ENCODE measurements at places on chromosomes 12 and 14.

DNA sequence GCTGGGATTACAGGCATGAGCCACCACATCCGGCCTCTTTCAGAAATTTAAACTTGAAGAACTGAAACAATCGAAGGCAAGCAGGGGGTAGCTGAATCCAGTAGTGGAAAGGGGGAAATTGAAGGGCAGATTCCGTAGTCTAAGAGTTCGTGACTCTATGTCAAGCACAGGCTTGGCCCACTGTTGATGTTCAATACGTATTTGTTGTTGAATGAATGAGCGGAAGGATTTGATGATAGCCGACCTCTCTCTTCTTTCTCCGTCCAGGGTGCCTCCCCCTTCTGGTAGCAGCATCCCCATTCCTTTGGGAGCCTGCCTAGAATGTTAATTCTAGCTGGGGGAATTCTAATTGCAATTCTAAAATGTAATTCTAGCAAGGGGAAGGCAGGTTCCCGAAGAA is 59.8 kb upstream of the MED13L start:
- no peak for DNase-seq

GRCh38 chr12:44294649-44295048 is 458.8 kb downstream of the TMEM117 start:
- DNase-seq: no peak

DNA sequence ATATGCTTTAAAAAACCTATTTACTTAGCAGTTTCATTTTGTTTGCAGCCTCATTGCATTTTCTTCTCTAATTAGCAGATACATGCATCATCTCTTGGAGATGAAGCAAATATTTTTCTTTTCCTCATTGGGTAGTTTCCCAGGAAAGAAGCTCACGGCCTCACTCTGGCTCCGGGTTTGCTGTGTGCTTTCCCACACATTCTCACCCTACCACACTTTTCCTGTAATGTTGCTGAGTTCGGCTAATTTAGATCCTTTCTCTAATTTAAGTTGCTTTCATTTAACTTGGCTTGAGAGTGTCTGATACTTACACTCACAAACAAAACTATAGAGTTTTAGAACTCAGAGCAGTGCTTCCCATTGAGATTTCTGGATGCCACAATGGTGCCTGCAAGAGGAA is 928.2 kb downstream of the NRXN3 start:
- DNase-seq: no peak

DNA sequence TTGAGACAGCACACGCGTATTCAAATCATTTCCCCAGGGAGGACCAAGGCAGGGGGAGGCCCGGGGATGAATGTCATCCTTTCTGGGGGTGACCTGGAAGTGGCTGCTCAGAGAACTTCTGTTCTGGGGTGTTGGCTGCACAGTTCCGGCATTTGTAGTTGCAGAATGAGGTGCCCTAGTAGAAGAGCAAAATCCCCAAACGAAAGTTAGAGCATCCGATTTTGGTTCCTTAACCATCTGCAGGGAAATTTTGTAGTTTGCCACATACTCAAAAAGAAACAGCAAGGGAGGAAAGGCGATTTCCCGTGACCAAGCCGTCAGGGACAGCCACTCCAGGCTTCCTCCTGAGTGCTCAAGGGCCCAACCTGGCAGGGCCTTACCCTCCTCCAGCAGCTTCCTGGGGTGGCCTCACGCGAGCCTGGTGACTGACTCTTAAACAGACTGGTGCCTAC is 13.0 kb upstream of the TRAF3 start:
- DNase-seq: no peak

DNA sequence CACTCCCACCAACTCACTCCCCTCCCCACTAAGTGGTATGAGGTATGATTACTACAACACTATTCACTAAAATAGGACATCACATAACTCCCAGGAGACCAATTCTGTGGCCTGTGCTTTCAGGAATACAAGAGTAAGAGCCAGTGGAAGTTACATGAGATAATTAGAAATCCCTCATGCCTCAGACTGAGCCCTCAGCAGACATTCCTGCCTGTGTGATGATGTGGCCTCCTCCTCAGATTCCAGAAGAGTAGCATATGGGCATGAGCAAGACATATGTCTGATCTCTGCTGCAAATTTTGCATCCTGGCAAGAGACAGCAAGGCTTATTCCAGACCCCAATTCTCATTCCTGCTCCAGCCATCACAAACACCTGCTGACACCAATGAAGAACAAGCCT is 46.0 kb upstream of the BMP4 start:
- no peak for DNase-seq

DNA sequence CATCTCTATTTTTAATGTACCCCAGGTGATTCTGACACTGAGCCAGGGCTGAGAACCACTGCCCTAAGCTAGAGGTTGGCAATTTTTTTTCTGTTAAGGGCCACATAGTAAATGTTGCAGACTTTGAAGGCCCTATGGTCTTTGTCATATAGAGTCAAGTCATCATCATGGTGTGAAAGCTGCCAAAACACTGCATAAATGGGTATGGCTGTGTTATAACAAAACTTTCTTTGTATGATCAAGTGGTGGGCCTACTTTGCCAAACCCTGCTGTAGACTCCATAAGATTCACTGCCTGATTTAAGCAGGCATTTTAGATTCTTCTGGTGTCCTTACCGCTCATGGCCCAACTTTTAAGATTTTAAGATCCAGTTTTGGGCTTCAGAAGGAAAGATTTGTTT is 76.8 kb downstream of the CLMN start:
- no peak for DNase-seq

DNA sequence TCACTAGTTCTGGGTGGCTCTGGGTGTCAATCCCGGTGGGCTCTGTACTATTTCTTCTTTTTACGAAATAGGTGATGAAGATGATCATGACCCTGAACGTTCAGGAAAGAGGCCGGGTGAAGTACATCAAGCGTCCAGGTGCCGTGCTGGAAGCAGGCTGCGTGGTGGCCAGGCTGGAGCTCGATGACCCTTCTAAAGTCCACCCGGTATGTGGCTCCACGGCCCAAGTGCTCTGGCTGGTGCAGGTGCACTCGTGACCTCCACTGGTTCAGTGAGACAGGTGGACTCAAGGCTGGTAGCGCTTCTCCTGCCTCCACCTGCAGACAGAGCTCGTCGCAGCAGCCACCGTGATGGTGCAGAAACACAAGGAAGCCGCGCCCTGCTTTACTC is 85.1 kb downstream of the ACACB start:
- DNase-seq: no peak

DNA sequence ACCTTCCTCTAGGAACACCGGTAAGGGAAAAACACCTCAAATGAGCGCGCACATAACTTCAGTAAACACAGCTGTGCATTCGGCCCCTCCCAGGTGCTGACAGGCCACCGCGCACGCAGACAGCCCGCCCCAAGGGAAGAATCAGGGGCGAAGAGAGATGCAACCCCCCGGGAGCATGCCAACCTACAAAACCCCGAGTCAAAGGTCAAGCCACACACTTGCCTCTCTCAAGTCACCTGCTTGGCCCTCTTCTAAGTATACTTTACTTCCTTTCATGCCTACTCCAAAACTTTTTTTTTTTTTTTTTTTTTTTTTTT is 2.3 kb upstream of the CYP46A1 start:
- DNase-seq: no peak

GRCh38 chr14:76919431-76920330 is 93.5 kb downstream of the LRRC74A start:
- DNase-seq: no peak

DNA sequence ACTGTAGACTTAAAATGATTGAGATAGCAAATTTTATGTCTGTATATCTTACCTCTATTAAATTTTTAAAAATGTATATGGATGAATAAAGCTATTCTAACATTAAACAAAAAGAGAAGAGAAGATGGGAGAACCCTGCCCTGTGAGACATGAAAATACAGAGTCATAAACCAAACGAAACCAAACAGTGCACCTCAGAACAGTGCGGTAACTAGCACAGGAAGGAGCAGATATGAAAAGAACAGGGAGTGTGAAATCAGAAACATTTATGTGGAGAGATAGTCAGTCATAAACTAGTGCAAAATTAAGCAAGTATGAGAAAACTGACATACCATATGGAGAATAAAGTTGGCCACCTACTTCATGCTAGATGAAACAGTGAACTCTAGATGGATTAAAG is 135.1 kb downstream of the ERC1 start:
- no peak for DNase-seq

- no peak for DNase-seq
Measured at GRCh38 chr12:1553536-1553935, 40.8 kb downstream of the FBXL14 start.

DNA sequence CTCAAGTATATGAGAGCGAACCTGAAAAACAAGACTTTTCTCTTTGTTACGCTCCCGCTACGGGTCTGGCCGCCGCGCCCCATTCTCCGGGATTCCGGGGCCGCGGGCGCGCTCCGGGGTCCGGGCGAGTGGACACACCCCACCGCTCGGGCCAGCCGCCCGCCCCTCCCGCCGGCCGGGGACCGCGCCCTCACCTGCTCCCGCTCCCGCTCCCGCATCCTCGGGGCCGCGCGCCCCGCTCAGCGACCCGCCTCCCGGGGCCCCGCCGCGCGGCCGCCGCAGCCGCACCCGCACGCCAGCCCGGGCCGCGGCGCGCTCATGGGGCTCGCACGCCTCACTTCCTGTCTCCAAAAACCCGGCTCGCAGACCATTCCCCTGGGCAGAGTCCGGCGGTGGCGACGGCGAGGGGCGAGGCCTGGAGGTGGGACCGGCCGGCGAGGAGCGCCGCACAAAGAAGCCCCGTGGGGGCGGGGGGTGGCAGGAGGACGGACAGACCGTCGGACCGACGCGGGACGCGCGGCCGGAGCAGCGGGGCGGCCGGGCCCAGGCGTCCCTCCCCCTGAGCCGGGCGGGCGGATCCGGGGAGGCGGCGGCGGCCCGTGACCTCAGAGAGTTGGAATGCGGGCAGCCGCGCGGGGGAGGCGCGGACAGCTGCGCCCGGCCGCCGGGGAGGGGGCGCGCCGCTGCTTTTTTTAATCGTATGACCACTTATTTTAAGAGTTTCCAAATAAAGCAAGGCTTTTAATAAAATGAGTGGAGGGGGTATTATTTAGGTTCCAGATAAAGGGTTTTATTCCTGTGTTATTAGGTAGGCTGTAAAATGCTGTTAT is at the start of gene PTPN21:
Gene PTPN21, minus strand, starts transcription at position 551 of the 830 bp plus-strand sequence. CDS start 4,590 bp downstream, outside the sequence.
- DNase-seq: no peak

- no peak for DNase-seq
Measured at GRCh38 chr12:27187697-27188096, 56.4 kb upstream of the STK38L start.

DNA sequence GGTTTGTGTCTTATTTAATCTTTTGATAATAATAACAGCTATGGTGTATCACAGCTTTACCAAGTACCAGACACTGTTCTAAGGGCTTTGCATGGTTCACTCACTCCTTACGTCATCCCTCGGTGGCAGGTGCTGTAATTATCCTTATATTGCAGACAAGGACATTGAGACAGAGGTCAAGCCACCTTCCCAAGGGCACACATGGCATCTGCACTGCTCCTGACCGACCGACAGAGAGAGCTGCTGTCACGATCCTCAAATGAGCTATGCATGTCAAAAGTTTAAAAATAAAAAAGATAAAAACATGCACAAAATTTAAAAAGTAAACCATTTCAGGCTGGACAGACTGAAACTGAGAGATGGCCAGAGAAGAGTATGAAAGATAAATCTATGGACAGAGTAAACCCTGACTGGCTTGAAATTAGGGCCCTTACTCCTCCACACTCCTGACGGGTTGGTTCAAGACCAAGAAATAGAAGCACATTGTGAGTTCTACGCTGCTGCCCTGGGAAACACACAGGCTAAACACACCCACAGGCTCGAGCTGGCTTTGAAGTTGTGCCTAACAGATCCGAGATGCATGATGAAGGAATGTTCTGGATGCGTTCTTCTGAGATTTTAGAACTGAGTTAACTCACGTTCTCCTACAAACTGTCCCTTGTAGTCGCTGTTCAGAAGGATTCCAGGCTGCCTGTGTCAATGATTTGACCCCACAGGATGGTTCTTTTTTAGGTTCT is 268.7 kb downstream of the ZFP36L1 start:
- no peak for DNase-seq

GRCh38 chr12:38788106-38788505 is 117.3 kb downstream of the CPNE8 start:
- no peak for DNase-seq

DNA sequence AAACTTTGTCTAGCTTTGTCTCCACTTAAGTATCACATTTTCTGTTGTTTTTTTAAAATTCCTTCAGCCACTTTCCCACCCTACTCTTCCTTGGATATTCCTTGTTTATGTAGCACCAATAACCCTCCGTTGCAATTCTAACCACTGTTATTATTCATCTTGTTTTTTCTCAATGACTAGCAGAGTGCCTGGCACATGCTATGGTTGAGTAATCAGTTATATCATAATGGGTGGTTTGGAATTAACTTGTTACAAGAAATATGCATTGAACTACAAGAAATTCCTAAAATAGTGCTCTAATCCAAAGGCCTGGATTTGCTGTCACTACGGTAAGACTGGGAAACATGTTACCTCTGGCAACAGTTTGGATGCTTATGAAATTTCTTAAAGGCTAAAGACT is 756.6 kb downstream of the NOVA1 start:
- no peak for DNase-seq

GRCh38 chr12:122205053-122205925 is 1.8 kb downstream of the B3GNT4 start:
- no peak for DNase-seq

GRCh38 chr14:104139460-104140212 is 1.2 kb downstream of the KIF26A start:
- DNase-seq: no peak

DNA sequence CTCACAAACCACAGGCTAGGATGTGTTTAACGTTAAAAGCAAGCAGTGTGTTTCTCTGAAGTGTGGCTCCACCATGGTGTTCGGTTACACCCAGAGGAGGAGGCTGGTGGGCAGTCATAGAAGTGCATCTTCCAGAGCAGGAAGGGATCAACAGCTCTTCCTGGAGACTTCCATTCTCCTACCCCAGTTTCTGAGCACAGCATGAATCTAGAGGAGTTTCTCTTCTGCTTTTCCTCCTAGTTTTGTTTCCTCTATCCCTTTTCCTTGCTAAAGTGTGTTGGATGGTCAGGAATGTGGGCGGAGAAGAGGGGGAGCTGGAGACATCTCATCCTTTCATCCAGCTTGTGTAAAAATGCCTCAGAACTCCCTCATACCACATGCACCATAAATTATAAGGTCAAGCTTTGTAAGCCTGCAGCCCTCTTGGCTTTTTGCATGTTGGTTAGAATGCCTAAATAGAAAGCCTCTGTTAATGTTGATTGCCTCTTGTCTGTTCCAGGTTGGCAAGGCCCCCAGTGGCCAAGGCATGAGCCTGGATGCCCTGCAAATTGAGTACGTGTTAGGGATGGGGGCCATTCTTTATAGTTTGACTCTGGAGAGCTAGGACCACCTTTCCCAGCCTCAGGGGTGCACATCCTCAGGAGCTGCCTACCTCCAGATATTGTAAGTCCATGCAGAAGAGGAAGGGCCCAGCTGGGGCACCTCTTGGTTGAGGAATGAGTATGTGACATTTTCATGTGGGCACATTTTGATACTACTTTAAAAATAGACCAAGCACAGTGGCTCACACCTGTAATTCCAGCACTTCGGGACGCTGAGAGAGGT is 4.0 kb upstream of the CKAP4 start:
- DNase-seq: no peak

GRCh38 chr12:8078398-8078797 is 3.7 kb upstream of the NECAP1 start:
- DNase-seq: peak; percentile 54

Measured in stimulated activated CD4-positive, alpha-beta T cell treated with anti-CD3 and anti-CD28 coated beads, Interleukin-15, amount 100 ng/mL, for 48 hours (primary cell).